ENCODE measurements at places on chromosomes 12 and 14.

- DNase-seq, result no peak
These were observed 68.1 kb downstream of the ITPK1 start for GRCh38 chr14:93047661-93048060.

- DNase-seq, result no peak
These were observed 62.5 kb upstream of the METAP2 start for GRCh38 chr12:95411466-95411865.

- DNase-seq, result no peak
These were observed 46.9 kb upstream of the KRR1 start for GRCh38 chr12:75558287-75558686.

DNA sequence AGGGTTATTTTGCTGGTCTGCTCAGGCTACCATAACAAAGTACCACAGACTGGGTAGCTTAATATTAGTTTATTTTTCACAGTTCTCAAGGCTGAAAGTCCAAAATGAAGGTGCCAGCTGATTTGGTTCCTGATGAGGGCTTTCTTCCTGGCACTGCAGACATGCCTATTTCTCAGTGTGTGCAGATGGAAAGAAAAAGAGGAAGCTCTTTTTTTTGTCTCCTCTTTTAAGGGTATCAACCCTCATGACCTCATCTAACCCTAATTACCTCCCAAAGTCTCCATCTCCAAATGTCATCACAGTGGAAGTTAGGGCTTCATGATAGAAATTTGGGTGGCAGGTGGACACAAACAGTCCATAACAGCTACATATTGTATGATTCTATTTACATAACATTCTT is 25.0 kb upstream of the POLR3B start:
- no peak for DNase-seq

DNA sequence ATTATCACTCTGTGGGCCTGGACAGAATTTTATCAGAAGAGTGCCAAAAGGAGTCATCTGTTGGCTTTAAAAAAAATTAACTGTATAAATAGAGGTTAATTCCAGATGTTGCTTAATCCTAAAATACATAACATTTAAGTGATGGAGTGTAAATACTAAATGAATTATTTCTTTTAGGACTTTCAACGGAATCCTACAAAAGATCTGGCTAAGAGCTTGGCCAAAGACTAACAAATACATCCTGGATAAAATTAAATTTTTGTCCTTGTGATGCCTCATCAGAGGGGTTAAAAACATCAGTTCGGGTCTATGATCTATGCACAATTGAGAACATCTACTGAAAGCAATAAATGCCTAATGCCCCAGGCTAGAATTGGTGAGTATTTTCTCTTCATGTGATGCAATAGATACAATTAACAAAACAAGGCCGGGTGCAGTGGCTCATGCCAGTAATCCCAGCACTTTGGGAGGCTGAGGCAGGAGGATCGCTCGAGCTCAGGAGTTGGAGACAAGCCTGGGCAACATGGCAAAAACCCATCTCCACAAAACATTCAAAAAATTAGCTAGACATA is 49.8 kb upstream of the RAP1B start:
- DNase-seq, result no peak

DNA sequence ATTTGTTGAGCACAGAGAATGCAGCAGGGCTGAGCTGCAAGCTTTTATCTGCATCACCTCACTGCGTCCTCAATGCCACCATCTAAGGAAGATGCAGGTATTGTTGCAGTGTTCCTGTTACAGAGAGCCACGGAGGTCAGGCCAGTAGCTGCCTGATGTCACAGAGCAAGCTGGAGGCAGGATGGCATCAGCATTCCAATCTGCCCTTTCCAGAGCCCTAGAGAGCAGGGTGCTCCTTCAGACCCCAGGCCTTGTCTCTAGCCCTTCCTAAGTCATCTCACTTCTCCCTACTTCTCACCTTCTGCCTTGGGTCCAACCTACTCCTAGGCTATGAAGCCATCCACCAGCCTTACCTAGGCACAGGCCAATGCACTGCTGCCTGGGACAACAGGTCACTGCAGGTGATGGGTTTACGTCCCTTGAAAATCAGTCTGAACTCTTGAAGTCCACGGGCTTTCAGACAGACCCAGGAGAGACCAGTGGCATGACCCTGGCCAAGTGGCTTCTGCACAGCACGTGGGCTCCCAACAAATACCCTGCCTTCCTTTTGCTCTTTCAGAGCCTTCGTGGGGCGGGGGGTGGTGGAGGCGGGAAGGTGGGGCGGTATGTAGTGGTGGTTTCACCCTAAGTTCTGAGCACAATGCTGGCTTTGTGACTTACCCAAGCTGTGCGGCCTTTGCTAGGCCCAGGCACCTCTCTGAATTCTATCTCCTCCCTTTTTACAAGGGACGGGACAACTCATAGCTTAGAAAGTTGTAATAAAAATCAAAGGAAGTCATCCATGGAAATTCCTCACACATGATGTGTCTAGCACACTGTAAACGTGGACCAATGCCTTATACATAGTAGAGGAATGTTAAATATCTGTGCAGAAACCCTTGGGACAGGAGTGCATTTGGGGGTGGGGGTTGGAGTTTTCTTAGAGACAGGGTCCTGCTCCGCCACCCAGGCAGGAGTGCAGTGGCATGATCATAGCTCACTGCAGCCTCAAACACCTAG is 136.0 kb downstream of the KSR2 start:
- DNase-seq, result no peak

- DNase-seq, result no peak
These were observed 9.7 kb downstream of the MLXIP start for GRCh38 chr12:122088179-122088810.

DNA sequence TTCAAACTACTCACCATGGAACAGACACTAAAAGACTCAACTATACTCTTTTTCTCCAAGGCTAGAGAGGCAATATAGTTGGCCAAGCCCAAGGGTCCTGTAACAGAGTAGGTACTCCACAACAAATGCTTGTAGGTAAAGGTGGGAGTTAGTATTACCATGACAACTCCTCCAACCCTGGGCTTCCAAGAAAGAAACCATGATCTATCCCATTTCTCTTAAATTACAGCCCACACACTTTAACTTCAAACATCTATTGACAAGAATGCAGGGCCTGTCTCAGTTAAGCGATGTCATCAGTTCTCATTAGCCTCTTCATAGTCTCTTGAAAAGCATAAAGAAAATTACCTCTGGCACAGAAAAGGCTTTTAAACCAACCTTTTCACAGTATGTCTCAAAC is 25.0 kb downstream of the ERH start:
- DNase-seq, result no peak

DNA sequence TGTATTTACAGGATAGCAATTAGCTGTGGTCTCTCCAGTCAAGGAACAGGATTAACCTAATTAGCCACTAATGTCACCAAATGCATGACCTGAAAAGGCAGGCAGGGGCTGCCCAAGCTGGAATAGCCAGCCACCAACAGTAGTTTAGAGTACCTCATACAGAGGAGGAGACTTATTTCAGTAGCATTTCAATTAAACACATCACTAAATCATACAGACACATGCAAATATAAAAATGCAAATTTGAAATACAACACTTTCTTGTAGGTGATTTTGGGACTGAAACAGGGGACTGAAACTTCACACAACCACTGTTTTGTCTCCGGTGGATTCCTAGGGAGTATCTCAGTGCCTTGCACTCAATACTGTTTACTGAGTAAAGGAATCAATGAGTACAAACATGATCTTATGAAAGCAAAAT is 636 bp upstream of the IFNG-AS1 start:
- DNase-seq, result no peak

- no peak for DNase-seq
These were observed 138.1 kb downstream of the GPR65 start for GRCh38 chr14:88142997-88143396.

- no peak for DNase-seq
These were observed 63.8 kb downstream of the TNFAIP2 start for GRCh38 chr14:103186909-103187586.

DNA sequence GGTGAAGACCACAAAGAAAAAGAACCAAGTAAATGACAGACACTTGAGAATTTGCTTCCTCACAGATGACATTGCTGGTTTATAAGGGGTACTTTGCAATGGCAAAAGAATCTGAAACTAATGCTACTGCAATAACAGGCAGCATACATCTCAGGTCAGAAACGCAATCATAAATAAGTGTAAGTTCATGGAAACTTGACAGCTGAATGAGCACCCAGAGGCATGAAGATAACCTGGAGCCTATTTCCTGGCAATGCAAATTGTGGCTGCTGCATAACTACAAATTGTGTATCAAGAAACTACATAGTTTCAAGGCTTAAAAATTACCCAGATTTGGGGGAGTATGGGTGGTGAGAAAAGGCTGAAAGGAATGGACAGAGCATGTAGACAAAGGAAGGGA is 8.5 kb upstream of the MYO1A start:
- no peak for DNase-seq

DNA sequence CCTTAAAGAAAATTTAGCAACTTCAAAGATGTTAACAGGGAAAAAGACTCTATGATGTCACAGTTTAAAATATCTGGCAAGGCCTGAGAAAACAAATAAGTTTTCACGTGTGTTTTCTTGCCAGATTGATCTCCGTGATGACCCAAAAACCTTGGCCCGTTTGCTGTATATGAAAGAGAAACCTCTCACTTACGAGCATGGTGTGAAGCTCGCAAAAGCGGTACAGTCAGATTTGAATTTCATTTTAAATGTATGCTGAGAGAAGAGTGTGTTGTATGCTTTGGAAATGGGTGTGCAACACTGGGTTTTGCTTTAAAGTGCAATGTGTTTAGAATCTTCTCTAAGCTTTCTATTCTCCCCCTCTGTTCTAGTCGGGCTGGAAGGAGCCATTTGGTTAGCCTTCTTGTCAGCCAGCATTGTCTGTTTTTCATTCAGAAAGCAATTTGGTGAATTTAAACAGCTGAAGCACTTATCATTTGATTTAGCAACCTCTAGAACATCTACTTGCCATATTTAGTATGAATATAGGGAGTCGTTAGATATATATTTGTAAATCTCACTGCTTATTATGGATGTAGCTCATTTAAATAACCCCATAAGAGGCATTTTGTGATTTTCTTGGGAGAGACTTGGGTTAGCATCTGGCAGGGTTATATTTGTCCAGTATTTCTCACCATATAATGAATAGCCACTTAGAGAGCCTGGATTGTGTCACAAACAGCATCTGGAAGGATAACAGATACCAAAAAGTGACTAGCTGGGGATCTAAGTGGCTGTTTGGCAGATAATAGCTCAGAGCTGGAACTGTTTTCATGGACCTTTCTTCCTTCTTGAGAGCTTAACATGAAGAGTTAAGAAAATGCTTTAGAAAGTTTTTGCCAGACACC is 35.5 kb downstream of the GPHB5 start:
- DNase-seq, result no peak

DNA sequence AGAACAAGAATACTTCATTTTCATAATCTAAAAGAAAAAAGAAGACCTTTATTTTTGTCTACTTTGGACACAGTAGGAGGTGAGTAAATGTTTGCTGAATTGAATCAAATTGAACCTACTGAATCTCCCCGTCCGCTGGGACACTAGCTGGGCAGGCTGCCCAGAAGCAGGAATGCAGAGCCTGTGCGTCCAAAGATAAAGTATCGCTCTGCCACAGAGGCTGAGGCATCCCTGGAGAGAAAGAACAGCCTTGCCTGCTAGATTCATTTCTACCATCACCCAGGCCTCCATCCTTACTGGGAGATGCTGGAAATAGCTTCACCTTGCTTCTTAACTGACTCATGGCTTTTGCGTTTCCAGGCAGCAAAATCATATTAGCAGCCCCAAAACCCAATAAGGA is 64.1 kb upstream of the TSPAN11 start:
- no peak for DNase-seq

DNA sequence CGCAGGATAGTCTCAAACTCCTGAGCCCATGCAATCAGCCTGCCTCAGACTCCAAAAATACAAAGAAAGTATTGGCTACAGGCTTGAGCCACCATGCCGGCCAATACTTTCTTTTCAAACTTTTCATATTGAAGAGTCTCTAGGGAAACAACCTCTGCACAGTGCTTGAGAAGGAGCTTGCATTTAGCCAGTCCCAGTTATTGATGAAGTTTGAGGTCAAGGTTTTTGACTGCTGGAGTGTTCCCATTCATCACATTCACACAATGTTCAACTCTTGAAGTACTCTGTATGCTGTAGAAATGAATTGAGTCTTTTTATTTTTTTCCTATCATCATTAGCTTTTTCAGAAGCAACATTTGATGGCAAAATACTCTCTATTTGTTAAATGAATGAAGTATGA is 355.8 kb upstream of the E2F7 start:
- DNase-seq, result no peak

DNA sequence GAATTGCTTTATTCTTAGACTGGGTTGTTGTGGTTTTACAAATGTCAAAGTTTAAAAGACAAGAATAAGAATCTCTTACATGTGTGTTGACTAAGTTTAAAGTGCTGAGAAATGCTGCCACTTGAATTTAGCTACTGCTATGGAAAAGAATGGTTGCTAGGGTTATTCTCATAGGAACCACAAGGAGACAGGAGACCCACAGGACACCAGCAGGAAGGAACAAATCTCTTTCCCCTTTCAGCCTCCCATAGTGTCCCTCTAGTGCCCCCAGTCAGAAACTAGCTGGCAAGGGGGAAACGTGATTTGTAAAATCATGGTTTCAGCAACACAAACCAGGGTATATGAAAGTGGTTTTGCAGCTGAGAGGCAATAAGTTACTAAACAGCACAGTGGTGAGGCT is 102.7 kb downstream of the ST8SIA1 start:
- no peak for DNase-seq

DNA sequence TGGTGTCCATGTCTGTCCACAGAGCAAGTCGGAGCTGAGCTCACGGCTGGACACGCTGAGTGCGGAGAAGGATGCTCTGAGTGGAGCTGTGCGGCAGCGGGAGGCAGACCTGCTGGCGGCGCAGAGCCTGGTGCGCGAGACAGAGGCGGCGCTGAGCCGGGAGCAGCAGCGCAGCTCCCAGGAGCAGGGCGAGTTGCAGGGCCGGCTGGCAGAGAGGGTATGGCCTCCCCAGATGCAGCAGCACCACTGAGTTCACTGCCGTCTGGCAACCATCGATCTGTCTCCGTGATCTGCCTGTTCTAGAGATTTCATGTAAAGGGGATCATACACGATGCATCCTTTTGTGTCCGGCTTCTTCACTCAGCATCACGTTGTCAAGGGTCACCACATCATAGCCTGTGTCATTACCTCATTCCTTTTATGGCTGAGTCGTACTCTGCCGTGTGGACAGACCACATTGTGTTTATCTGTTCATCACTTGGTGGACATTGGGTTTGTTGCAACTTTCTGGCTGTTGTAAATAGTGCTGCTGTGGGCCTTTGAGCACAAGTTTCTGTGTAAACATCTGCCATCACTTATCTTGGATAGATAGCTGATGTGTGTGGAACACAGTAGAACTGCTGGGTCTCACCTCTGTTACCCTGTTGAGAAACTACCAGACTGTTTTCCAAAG is 21.9 kb downstream of the HIP1R start:
- no peak for DNase-seq

DNA sequence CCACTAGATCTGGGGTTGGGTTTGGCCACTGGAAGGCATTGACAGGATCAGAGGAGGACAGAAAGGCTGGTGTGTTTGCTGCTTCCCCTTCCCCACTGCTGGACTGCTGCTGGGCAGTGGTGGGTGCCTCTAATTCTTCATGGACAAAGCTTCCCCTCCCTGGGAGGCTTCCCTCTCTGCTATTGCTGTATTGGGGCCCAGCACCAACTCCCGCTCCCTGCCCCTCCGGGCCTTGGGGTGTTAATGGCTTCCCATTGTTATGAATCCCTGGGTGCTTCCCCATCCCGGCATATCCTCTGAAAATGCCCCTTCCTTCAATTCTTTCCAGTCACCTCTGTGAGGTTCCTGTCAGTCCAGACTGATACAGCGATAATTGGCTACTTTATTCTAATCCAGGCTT is 310.2 kb downstream of the GLT1D1 start:
- DNase-seq, result no peak

All from D721Med (cell line).